COR-L47 (cell line): ENCODE measurements at places on chromosomes 12 and 14.

DNA sequence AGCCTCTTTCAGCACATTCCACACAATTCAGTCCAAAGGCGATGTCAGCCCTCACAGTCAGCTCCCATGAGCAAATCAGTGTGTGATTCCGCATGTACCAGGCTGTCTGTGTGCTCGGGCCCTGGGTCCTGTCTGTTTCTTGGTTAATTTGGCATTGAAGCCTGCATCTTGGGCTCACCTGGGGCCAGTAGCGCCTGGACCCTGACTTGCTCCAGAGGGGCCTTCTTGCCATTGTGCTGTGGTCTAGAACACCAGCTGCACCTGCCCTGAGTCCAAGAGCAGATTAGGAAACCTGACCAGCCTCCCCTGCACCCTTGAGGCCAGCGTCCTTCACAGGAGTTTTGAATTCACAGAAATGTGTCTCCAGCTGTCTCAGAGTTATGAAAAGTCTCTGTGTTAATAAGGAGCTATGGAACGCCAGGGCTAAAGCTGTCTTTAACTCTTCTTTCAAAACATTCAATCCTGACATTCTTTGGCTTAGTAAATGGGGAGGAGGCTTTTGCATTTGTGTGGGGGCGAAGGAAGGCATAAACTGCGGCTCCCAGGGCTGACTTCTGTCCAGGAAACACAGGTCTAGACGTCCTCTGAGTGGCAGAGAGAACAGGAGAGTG lies 102.2 kb downstream of the ARF6 start:
- DNase-seq, result no peak

DNA sequence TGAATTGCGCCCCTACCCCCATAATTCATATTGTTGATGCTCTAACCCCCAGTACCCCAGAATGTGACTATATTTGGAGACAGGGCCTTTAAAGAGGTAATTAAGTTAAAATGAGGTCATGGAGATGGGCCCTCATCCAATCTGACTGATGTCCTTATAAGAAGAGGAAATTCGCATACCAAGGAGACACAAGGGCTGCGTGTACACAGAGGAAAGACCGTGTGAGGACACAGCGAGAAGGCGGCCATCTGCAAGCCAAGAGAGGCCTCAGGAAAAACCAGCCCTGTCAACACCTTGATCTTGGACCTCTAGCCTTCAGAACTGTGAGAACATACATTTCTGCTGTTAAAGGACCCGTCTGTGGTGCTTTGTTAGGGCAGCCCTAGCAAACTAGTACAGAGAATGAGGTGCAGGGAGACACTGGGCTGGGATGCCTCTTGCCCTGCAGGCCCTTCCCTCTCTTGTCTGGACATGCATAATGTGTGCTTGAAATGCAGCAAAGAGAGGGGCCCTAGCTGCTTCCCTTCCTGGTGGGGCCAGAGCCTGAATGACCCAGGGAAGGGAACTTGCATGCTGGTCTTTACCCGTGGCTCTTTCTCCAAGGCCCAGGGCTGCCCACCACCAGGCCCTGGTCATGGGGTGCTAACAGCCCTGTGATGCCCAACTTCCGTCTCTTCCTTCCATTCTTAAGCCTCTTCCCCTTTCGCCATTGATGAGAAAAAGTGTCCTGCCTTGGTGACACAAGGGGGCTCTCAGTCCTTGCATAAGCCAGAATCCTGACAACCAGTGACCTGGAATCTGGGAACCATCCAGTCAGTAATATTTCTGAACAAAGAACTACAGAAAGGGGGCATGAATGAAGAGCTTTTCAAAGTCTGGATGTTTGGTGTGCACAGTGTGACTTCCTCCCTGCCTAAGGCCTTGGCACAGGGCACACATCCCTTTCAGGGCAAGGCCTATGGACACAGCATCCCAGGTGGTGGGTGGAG lies 50.0 kb upstream of the GPATCH2L start:
- no peak for DNase-seq

- DNase-seq, result no peak
Measured at GRCh38 chr12:121438905-121439304, 39.0 kb downstream of the RNF34 start.

GRCh38 chr14:94464290-94464689 lies 11.7 kb upstream of the SERPINA11 start:
- no peak for DNase-seq

DNA sequence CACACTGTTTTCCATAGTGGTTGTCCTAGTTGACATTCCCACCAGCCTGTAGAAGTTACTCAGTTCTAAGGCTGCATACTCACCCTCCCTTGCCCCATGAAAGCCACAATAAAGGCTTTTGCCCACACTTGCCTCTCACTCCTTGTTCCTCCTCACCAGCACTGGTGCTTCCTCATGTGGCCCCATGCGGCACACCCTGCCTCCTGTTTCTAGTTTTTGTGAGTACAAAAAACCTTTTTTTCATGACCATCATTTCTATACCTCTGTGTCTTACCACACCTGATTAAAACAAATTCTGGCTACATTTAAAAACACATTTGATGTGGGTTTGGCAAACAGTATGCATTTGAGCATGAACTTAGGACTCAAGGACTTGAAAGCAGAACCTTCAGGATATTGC lies 40.7 kb upstream of the RIN3 start:
- DNase-seq, result no peak

- no peak for DNase-seq
Measured at GRCh38 chr12:66365718-66366490, 63.6 kb downstream of the HELB start.

- DNase-seq, result no peak
Measured at GRCh38 chr12:95474660-95474958, 657 bp downstream of the METAP2 start.
